ENCODE measurements at places on chromosomes 12 and 14.

DNA sequence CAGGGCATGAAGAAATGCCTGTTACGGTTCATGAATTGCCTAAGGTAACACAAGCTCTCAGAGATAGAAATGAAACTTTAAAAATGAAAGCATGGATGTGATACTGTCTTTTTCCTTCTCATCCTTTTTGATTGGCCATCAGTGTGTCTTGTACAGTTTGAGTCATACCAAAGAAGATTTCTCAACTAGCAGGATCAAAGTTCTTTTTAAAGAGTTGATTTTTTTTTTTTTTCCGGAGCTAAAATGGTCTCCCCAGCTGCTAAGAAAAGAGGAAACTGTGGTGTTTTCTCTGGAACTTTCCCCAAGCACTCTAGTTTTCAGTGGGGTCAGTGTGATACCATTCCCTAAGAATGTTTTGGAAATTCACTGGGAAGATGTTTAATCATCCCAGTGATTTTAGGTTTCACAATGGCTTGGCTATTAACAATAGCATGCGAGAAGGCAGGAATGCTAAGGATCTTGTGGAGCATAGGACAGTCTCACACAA is 105.0 kb downstream of the ETNK1 start:
- DNase-seq: peak; percentile 57

DNA sequence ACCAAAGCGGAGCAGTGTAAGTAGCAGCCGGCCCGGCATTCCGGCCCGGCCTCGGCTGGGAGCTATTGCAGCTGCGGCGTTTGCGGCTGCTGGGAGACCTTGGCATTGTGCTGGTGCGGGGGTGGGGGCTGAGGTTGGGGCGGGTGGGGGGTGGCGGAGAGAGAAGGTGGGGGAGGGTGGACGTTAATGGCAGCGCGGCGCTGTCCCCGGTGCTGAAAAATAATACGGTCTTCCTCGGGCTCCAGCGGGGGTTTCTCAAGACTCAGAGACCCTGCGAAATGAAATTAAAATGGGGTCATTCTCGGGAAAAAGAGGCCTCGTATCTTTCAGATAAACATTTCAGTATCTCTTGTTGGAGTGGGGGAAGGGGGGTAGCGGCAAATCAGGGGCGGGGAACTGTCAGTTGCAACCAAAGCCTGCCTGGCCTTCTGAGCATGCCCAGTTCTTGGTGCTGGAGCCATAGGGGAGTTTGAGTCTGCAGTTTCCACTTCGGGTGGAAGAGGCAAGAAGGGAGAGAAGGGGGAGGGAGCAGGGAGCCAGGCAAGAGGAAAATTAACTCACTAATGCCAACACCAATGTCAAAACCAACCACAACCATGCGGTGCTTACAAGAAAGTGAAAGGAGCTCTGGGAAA is 414 bp downstream of the UNC79 start:
- DNase-seq: peak; percentile 34

- DNase-seq: no peak
Observed at GRCh38 chr12:26551385-26551784, 281.6 kb downstream of the ITPR2 start.

GRCh38 chr12:96347130-96347699 is 53.0 kb downstream of the CDK17 start:
- peak; percentile 18 for DNase-seq

GRCh38 chr12:63220921-63221320 is 69.9 kb upstream of the AVPR1A start:
- DNase-seq: peak; percentile 9

GRCh38 chr14:56379956-56380355 is 199.6 kb upstream of the TMEM260 start:
- DNase-seq: no peak

GRCh38 chr14:69841656-69842055 is 37.6 kb upstream of the SMOC1 start:
- DNase-seq: no peak

DNA sequence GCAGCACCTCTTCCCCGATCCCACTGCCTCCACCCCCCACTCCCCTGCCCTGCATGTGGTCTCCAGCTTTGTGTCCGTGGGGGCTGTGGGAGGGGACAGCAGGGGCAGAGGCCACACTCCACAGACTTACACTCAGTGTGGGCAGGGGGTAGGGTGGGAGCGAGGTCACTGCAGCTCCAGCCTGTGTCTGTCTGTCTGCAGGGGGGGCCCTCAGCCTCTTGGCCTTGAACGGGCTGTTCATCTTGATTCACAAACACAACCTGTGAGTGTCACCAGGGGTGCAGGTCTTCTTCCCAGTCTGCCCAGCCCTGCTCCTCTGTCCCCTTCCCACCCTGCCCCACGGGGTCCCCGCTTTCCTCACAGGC is 6.5 kb downstream of the NOC4L start:
- no peak for DNase-seq

DNA sequence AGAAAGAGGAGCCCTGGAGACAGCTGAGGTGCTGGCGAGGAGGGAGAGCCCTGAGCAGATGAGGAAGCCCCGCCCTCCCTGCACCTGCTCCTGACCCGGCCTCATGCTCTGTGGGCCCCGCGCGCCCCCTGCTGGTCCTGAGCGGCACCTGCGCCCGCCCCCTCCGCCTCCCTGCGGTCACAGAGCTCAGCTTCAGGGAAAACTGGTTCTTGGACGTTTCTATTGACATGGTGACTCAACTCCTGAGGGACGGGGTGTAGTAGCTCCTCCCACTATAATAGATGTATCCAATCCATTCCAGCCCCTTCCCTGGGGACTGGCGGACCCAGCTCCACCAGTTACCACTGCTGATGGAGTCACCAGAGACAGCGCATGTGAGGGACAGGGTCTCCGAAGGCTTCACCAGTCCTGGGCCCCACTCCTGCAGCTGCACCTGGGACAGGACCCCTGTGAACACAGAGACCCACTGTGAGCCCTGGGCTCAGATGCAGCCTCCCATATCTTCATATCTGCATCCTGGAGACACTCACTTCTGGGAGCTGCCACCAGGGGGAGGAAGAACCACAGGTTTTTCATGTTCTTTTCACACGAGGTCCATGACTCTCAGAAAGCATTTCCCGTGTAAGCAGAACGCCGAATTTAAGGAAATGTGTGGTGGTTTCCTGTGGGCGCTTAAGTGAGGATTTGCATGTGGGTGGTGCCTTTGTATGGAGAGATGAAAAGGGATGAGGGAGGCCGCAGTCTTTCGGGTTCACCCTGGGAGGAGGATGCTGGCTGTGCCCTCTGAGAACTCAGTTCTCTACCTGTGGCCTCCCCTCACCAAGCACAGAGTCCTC is 1346.4 kb downstream of the TMEM121 start:
- DNase-seq: peak; percentile 87

DNA sequence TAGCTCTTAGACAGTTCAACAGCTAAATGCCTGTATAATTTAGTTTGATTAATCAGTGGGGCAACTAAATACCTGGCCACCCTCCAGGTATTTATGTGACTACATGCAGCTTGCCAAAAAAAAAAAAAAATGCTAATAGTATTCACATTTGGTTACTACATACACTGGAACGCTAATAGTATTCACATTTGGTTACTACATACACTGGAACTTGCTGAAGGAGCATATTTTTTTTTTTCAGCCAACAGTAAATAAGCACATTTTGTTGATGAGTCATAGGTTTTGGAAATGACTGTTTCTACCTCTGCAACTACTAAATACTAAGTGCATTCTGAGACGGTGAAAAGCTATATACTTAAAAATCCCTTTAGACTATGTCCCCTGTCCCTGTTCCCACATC is 1172.3 kb downstream of the LRFN5 start:
- DNase-seq: no peak

- DNase-seq: no peak
Observed at GRCh38 chr14:88029500-88029899, 24.6 kb downstream of the GPR65 start.

- DNase-seq: no peak
Observed at GRCh38 chr14:56137453-56137807, 19.2 kb downstream of the PELI2 start.

DNA sequence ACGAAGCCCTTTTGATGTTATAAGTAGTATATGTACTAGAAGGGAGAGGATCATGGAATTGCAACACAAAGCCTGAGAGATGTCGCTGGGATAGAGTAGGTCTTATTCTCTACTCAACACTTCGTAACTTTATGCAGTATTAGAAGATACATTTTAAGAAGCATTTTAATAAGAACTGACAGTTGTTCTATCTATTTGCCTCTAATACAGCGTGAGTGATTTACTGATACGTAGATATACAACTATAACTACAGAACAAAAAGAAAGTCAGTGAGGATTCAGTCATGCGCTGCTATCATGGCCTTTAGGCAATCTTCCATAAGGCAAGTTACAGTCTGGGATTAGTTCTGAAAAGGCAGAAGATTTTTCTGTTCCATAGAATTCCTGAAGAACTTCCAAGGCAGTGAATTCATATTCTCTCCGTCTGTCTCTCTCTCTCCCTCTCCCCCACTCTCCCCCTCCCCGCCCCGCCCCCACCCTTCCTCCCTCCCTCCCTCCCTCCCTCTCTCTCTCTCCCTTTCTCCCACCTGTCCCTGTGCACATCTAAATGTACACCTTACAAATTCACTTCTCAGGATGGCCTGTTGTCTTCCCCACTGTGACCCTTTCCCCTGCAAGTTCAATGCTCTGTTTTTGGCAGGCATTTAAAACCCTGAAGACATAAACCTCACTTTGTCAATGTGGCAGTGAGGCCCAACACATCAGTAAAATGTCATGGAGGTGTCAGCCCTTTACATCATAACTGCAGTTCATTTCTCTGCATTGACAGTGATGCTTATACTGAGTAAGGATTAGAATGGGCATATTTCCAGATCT is 470.6 kb downstream of the EGLN3 start:
- no peak for DNase-seq

GRCh38 chr12:5592310-5592709 is 160.4 kb downstream of the NTF3 start:
- DNase-seq: peak; percentile 49

DNA sequence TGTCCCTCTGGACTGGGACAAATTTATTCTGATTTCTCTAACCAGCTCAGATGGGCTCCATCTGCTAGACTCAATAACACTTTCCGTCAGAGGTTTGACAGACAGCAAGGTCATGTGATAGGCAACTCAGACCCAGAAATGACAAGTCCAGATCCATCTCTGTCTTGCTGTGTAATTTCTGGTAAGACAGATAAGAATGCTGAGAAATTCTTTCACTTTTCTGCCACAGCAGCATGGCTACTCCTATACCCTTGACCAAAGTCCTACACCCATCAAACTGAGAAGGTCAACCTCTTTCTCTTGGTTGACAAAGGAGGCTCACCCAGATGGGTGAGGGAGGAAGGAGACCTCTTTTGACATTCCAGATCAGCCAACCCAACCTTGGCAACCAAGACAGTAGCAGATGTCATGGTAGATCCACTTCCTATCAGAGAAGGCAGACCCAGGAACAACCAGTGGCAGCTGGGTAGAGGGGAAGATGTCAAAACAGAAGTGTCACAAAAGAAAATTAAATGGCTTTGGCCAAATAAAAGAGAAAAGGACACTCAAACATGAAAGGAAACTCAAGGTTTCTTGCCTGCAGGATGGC is 36.9 kb upstream of the PRKAB1 start:
- no peak for DNase-seq

GRCh38 chr14:61561104-61561503 is 134.2 kb upstream of the HIF1A start:
- no peak for DNase-seq

DNA sequence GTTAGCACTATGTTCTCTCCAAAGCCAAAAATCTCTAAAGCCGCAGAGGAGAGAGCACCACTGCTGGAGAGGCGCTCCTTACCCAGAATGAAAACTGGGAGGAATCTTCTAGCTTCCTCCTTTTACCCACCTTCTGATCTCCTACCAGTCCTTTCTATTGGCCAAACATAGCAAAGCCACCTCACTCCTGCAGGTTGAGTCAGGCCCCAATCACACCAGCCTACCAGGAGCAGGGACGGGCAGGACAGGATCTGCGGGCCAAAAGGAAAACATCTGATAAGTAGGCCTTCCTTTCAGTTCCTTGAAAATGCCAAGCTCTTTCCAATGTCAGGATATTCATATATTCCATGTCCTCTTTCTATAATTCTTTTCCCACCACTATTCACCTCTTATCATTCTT is 197.7 kb upstream of the CNOT2 start:
- DNase-seq: no peak

GRCh38 chr12:106840243-106840642 is 65.8 kb downstream of the RIC8B start:
- DNase-seq: peak; percentile 42
